ENCODE measurements at places on chromosomes 12 and 14.

- DNase-seq, result no peak
Observed at GRCh38 chr12:103387385-103387784, 108.4 kb downstream of the C12orf42 start.

GRCh38 chr14:88013750-88014349 is 8.9 kb downstream of the GPR65 start:
- DNase-seq, result no peak

GRCh38 chr12:132249689-132250478 is 79.5 kb downstream of the GALNT9 start:
- no peak for DNase-seq

DNA sequence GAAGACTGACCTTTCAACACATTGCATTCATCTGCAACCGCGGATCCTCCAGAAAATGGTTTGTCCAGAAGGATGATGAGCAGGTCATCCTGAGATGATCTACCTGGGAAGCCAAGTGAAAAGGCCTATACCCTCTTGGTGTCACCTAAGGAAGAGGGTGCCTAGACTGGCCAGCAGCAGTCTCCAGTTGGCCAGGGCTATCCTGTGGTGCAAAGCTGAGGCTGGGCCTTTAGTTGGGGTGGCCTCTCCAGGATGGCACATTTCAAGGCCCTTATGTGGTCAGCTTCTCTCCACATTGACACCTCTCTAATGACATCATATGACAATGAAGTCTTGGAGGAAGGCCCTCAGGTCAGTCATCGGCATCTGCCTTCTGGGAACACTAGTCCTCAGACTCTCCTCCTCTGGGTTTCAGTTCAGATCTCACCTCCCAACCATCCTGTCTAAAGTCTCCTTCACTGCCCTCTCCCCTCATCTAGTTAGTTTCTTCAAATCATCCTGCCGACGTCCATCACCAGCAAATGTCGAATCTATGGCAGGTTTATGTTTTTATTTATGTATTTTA is 3.3 kb upstream of the SLC22A17 start:
- DNase-seq, result no peak

DNA sequence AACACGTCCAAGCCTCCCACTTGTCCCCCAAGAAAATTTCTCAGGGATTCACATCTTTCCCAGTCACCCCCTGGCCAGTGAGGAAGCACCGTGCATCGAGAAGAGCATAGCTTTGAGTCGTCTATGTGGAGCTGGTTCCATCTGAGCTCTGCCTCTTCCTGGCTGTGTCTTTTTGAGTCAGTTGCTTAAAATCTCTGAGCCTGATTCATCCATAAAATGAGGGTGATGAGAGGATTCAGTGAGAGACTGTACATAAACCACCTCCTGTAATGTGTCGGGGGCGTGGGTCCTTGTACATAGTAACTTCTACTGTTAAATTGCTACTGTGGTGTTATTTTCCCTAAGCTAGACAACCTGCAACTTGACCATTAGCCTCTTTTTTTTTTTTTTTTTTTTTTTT is 13.8 kb downstream of the CD9 start:
- no peak for DNase-seq

- DNase-seq, result no peak
Observed at GRCh38 chr12:113208041-113208934, 13.0 kb upstream of the TPCN1 start.

DNA sequence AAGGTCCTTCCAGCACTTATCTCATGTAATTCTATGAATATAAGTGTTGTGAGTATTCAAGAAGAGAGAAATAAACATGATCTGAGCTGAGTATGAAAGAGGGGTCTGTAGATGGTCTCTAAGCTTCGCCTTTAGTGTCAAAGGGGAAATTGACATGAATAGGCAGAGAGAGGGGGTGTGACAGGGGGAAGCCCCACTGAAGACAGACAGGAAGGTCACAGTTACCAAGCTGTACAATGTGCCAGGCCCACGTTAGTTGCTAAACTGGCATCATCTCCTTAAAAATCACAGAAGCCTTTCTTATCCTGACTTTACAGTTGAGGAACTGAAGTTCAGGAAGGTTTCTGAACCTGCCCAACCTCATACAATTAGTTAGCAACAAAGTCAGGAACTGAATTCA is 7.6 kb downstream of the ARHGEF40 start:
- no peak for DNase-seq

GRCh38 chr12:120885521-120885920 is 18.6 kb downstream of the SPPL3 start:
- no peak for DNase-seq

- DNase-seq, result no peak
Observed at GRCh38 chr12:4084573-4084972, 189.0 kb upstream of the CCND2 start.

GRCh38 chr12:6086316-6086715 is 38.2 kb downstream of the VWF start:
- no peak for DNase-seq

- DNase-seq, result no peak
Observed at GRCh38 chr14:75119056-75119455, 7.8 kb downstream of the NEK9 start.

DNA sequence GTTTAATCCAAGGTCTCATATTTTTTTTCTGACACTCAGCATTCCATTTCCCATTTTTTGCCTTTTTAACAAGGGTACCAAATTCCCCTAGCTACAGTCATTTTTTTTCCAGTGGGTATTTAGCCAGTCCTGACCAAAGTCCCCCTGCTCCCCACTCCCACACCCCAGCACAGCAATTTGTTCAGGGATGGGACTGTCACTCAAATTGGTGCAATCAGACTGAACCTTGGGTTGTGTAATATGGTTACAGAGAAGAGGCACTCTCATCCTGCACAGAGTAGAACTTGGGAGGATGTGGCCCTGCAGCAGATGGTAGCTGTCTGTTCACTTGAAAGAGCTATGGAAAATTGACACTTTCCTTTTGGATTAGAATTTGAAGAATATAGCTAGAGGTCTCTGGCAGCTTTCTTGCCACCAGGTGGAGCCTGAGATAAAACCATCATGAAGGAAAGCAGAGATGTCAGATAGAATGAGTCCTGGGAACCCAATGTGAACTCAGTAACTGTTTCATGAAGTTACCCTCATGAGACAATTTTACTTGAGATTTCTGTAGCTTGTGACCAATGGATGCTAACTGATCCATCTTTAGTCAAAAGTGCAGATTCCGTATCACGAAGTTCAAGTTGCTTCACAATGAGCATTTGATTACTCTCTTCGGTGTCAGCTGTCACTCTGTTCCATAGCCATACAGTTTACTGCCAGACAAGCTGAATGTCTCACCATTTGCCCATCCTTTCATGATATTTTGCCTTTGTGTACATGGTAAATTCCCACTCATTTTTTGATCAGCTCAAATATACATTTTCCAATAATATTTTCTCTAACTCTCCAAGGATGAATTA is 394.0 kb upstream of the SYT1 start:
- no peak for DNase-seq

GRCh38 chr14:77123381-77124325 is 17.9 kb downstream of the ZDHHC22 start:
- DNase-seq, result no peak

DNA sequence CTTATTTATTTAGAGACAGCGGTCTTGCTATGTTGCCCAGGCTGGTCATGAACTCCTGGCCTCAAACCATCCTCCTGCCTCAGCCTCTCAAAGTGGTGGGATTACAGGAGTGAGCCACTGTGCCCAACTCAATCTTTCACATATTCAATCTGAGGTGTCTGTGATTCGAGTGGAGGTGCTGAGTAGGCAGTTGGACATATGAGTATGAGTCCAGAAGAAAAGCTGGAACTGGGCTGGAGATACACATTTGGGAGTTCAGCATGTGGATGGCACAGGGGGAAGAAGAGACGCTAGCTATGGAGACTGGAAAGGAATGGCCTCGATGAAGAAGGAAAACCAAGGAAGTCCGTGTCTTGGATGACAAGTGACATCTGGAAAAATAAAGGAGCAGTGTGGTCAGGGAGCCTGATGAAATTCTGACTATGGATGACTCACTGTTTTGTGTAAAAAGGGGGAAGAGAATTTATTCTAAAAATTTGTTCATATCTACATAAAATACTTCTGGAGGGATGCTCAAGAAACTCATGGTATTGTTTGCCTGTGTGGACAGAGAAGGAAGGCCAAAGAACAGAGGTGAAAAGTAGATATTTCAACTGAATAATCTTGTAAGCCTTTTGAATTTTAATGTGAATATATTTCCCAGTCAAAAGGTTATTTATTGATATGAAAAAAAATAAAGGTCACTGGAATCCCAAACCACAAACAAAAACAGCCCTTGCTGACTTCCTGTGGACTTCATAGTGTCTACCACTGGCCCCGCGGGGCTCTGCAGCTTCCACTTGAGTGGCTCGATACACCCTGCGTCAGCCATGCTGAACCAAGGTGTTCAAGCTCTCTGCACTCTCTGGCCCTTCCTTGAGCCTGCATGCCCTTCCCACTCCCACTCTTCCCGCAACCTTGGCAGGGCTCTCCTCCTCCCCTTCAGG is 8.9 kb upstream of the LTA4H start:
- DNase-seq, result no peak

DNA sequence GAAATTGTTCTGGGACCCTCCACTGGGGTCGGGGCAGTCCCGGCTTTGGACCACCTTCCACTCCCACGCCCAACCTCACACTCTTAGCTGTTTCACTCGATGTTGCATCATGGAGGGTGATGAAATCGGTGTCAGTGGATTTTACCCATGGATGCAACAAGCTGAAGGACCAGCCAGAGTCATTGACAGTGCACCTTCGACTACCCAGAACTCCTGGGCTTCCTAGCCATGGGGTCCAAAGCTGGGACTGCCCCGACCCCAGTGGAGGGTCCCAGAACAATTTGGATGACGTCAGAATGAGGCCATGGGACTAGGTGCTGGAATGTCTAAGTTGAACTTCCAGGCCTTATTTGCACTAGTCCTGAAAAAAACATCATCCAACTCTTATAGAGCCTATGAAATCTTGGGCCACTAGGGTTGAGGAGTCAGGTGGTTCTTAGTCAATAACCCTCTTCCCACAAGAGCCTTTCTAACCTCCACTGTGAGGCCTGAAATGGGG is 882 bp upstream of the IL23A start:
- DNase-seq, result no peak

DNA sequence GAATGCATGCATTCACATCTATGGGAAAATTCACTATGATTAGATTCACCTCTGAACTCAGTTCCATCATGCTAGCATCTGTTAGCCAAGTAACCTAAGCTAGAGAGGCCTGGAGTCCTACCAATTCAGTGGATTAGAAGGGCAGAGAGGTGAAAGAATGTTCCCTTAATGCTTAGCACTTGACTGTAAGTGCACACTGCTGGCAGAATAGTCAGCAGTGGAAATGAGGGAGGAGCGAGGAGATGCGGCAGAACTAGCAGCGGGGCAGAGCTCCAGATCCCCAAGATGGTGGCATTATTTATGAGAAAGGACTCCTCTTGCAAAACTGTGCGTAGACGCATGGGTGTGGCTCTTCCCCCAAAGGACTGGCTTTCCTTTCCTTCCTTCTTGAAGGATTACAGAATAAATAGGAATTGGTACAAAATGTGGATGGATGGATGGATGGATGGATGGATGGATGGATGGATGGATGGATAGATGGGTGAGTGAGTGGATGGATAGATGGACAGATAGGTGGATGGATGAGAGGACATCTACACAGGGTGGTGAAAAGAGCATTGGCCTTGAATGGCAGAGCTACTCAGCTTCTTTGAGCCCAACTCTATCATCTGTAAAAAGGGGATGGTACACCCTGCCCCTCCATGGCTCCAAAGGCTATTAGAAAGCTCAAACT is 227.2 kb downstream of the CHST11 start:
- no peak for DNase-seq

DNA sequence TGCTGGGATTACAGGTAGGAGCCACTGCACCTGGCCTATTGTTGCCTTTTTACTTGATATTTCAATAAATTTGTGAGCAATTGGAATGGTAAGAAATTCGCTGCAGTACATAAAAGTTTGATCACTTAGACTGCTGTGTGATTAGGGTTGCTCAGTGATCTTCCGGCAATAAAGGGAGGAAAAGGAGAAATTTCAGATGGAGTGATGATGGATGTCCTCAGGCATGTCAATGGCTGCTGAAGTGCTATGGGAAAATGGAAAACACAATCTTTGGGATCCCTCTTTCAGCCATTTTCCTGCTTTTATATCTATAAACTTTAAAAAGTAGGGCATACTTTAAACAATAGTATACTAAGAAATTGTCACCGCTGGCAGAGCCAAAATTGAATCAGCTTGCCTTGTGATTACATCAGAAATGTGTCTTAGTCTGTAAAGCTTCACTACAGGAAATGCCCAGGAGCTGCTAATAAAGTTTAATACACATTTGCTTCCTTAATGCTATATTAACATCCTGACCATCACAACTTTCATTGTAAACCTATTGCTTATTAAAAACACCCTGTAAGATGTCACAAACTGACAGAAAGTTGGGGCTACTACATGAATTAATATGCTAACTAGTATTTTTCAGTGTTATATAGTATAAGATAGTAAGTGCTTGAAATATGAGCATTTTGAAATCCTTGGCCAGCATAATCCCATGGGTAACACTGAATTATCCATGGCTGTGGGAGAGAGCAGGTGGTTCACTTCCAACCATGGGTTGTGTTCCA is 13.7 kb upstream of the FBXL14 start:
- no peak for DNase-seq

- no peak for DNase-seq
Observed at GRCh38 chr12:88035907-88036289, 6.7 kb upstream of the C12orf50 start.

GRCh38 chr14:104200106-104200505 is 61.7 kb downstream of the KIF26A start:
- DNase-seq, result no peak

DNA sequence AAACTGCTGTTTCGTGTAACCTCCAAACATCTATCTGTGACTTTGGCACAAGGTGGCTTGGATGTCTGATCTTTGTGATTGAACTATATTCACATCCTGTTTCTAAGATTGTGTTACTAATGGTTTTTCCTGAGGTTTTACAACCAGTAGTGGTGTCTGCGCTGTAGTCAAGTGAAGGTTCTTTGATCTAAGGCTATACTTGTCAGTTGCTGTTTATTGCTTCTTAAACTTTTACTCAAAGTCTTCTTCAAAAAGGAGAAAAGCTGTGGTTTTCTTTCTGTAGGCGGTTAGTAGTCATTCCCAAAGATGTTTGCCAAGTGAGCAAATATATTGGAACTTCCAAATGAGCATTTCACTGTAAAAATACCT is 12.3 kb upstream of the CALM1 start:
- DNase-seq, result no peak

- no peak for DNase-seq
Observed at GRCh38 chr14:101844751-101845150, 83.2 kb downstream of the PPP2R5C start.
